ENCODE measurements at places on chromosomes 2 and 18.

DNA sequence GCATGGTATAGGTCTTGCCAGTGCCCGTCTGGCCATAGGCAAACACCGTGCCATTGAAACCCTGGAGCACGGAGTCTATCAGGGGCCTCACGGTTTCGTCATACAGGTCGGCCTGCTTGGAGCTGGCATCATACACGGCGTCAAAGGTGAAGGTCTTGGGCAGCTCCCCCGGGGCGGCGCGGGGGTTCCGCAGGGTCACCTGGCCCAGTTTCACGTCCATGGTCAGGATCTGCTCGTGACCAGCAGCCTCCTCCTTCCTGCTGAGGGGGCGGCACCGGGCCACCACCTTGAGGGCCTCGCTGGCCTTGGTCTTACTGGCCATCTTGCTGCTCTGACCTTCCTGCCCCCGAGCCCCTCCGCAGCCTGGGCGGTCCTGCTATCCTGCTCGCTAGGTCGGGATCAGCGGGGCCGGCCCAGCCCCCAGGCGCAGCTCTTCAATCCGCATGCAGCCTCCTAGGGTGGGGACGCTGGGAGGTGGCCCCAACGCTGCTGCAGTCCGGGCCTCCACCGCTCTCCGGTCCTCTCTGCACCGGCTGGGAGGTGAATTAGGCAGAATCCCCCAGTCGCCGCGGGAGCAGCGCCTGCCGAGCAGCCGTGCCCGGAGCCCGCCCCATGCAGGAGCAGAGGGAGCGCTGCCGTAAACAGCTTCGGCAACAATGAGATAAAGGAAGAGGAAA is 563 bp downstream of the KIF3C start:
- DNase-seq = no peak

- peak; percentile 66 for DNase-seq
Measured at GRCh38 chr2:43199492-43200488, 26.6 kb downstream of the ZFP36L2 start.

DNA sequence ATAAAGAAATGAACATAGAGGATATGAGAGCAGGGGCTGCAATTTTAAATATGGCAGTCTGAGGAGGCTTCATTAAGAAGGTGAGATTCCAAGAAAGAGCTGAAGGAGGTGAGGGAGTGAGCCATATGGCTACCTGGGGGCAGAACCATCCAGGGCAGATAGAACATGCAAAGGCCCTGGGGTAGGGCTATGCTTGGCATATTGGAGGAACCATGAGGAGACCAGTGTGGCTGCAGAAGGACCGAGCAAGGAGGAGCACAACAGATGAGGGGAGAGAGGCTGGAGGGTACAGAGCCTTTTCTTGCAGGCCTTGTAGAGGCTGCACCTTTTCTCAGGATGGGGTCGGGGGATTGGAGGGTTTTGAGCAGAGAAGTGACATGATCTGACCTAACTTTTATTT is 69.5 kb upstream of the GATA6 start:
- DNase-seq = no peak

DNA sequence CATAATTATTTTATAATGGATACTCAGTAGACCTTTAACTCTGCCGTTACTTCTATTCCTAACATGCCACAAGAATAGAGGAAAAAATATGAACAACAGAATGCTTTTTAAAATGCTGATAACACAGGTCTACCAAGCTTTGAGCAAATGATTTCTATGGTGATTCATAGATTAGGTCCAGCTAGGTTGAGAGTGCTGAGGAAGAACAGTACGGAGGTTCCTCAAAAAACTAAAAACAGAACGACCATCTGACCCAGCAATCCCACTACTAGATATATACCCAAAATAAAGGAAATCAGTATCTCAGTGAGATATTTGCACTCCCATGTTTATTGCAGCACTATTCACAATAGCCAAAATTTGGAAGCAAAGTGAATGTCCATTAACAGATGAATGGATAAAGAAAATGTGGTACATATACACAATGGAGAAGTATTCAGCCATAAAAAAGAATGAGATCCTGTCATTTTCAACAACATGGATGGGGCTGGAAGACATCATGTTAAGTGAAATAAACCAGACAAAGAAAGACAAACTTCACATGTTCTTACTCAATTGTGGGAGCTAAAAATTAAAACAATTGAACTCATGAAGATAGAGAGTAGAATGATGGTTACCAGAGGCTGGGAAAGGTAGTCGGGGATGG is 111.6 kb upstream of the SERTAD2 start:
- DNase-seq = no peak

DNA sequence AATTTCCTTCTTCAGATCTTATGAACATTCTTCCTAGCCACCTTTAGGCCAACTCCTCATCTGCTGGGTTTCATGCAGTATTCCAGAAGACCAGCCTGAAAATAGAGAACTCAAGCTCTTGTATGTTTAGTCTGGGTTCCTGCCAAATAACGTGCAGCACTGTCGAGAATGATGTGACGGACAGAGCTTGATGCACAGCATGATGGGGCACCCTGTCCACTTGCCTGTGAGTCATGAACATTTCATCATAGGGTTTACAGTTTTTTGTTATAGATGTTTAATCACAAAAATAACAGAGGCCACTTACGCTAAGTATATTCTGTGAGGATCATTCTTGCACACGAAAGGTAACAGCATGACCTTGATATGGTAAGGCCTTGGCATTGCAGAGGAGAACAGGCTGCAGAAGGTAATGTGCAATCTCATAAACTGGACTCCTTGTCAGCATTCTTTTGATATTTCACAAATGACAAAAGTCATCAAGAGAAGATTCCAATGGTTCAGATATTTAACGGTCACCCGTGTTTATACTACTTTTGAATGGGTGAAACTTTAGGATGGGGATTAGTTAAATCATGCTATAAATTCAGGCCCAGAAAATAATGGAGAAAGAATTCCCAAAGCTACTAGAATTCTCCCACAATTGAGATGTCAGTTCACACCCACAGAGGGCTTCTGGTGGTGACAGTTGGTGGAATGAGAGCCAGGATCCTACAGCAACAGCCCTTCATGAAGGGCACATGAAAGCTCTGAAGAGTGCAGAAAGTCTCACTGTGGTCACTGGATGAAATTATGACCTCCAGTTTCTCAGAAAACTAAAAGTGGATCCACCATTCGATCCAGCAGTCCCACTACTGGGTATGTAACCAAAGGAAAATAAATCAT is 396.1 kb upstream of the RAB12 start:
- no peak for DNase-seq

- no peak for DNase-seq
Measured at GRCh38 chr18:75212751-75213090, 2.1 kb downstream of the TSHZ1 start.

GRCh38 chr18:59821983-59822382 is 77.8 kb upstream of the PMAIP1 start:
- no peak for DNase-seq

DNA sequence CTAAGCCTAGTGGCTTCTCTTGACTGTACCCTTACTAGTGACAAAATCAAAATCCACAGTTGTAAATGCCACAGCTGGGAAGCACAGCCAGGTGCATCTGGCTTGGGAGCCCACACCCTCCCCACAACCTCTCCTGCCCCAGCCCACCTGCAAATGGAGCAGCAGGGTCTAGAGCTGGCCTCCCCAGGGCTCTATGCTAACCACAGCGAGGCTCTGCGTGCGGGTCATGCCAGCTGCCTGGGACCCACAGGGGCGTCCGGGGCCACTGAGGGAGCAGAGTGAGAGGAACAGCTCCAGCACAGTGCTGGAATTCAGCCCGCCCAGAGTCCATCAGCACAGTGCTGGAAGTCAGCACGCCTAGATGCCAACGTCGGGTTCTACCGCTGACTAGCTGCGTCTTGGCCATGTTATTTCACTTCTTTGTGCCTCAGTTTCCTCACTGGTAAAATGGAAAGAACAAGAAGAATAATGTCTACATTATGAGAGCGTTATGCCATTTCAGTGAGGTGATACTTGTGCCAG is 109.1 kb upstream of the ID2 start:
- no peak for DNase-seq
